Fibroblast of lung (primary cell): ENCODE measurements at places on chromosomes 6 and 20. TPM values are rescaled to one million over a fixed set of nuclear protein-coding genes. Genes with fewer than 3 reads are reported as not detected.

- DNase-seq, result no peak
Observed at GRCh38 chr6:118419448-118420394, 128.4 kb upstream of the PLN start.

CGAS gene
- total RNA-seq, result 5.0 and 5.9 TPM in 2 replicates

TNNC2 gene
- 1.3 and 1.8 TPM in 2 replicates for total RNA-seq

GRCh38 chr20:15655295-15655874 lies 917.9 kb downstream of the KIF16B start:
- DNase-seq, result no peak

CYP39A1 gene
- 3.6 and 3.8 TPM in 2 replicates for total RNA-seq

GRCh38 chr6:63963769-63964315 lies 328.2 kb downstream of the PHF3 start:
- DNase-seq, result no peak

GABRR2 gene
- total RNA-seq, result 0.17 and 0.26 TPM in 2 replicates

GRCh38 chr6:88629838-88630494 lies 333.5 kb downstream of the RNGTT start:
- peak; percentile 6 for DNase-seq

- no peak for DNase-seq
Observed at GRCh38 chr6:80956898-80957297, 795.6 kb downstream of the TENT5A start.

- peak; percentile 71 for DNase-seq
Observed at GRCh38 chr20:38460040-38460623, 12.5 kb upstream of the RALGAPB start.

COL19A1 gene
- under 0.01 TPM in 1 of 2 replicates, not detected in the other for total RNA-seq

TOX2 gene
- total RNA-seq, result 4.4 and 5.9 TPM in 2 replicates

GRCh38 chr20:63281742-63282665 lies 9.4 kb downstream of the ARFGAP1 start:
- no peak for DNase-seq

GRCh38 chr20:32524829-32525501 lies 60.2 kb downstream of the NOL4L start:
- no peak for DNase-seq

- DNase-seq, result peak; percentile 80
Observed at GRCh38 chr6:131101911-131102680, 33.2 kb upstream of the AKAP7 start.

DNA sequence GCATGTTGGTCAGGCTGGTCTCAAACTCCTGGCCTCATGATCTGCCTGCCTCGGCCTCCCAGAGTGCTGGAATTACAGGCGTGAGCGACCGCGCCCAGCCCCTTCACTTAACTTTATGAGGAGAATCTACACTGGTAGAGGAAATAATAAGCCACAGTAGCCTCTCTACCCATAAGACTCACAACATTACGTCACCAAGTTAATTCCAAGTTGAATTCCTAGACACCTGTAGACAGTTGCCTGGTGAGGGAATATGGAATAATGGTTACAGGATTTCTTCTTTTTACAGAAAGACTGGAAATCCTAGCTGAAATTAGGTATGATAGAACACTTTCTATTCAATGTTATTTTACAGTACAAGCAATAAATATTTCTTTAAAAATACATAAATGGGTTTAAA lies 854.5 kb upstream of the EYS start:
- no peak for DNase-seq

ZGPAT gene
- 10.7 and 11.0 TPM in 2 replicates for total RNA-seq

- peak; percentile 98 for DNase-seq
Observed at GRCh38 chr20:19786311-19786710, 28.3 kb downstream of the RIN2 start.

DNA sequence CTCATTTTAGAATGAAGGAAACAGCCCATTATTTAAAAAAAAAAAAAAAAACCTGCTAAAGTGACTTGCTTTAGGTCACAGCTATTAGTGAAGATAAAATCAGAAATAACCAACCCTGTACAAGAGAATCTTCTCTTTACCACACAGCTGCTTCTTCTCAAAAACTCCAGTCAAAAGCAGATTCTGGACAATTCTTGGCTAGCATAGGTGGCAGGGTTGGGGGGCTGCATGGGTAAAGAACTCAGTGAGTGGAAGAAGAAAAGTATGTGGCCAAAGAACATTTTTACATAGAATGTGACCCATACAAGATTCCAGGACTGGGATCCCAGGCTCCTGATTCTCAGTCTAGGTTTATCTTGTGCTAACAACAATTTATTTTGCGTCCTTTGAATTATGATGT lies 9.4 kb upstream of the FRK start:
- DNase-seq, result no peak

GRCh38 chr6:150830439-150831165 lies 34.9 kb upstream of the MTHFD1L start:
- no peak for DNase-seq

DNA sequence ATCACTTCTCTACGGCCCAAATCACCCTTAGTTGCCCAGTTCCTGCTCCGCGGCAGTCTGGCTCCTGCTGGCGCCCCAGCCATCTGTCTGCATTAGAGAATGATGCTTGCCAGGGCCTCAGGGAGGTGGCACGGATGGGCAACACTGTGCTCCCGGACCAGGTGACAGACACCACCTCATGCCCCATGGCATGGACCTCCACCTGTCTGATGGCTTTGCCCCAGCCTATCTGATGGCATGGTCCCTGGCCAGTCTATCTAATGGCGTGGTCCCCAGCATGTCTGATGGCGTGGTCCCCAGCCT lies 18.8 kb upstream of the MRGBP start:
- no peak for DNase-seq

GRCh38 chr6:163413345-163414116 lies 987 bp upstream of the QKI start:
- peak; percentile 87 for DNase-seq

DNA sequence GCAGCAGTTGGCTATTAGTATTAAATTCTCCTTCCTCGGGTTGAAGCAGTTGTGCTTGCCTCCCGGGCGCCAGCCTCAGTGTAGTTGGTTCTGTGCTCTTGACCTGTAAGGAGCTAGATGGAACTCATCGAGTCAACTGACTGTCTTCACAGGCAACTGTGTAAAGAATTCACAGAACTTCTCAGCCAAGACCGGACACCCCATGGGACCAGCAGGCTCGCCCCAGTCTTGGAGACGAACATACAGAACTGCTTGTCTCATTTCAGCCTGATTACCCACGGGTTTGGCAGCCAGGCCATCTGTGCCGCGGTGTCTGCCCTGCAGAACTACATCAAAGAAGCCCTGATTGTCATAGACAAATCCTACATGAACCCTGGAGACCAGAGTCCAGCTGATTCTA lies 8.5 kb downstream of the TFAP2C start:
- DNase-seq, result no peak

PCIF1 gene
- total RNA-seq, result 6.7 and 9.9 TPM in 2 replicates

- DNase-seq, result no peak
Observed at GRCh38 chr6:112286010-112286409, 31.6 kb upstream of the LAMA4 start.

DNA sequence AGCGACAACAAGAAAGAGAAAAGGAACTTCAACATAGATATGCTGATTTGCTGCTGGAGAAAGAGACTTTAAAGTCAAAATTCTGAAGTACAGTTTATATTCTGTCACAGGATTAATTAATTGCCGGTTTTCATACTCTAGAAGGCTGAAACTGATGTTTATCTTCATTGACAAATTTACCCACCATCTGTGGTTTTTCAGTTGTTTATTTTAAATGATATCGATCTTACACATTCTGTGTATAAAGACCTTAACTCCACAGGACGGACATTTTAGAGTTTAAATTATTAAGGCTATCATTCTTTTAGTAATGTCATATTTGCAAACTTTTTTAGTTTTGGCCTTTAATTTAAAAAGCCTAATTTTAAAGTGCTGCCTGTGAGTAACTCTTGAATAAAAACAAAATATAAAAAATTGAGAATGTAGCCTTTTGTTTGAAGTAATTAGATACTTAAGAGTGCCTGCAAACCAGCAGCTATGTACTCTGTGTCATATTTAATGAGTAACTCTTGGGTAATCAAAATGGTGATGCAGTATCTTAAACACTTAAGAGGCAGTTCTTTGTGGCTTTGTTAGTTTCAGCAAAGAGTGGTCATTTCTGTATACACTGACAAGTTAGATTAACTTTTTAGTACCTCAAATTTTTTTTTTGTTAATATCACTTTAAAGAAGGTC lies 59.3 kb downstream of the CDC5L start:
- DNase-seq, result peak; percentile 94

DNA sequence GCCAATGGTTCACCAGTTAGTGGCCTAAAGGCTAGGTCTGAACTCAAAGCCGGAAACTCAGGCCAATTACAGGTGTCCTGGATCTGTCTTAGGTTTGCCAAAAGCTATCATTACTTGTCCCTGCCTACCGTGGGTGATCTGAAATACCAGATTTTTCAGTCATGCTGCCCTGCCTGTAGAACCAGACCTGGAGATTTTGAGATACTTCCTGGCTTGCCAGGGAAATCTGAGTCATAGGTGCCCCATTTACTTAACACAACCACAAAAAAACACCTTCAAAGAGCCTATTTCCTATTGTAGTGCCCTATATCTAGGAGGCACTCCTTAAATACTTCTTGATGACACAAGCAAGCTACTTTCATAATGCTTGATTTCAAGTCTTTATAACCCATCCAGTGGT lies 13.9 kb upstream of the RANBP9 start:
- DNase-seq, result no peak

- DNase-seq, result no peak
Observed at GRCh38 chr6:123016431-123017103, 20.5 kb downstream of the CLVS2 start.

EPHA7 gene
- total RNA-seq, result under 0.01 TPM in 1 of 2 replicates, not detected in the other

- DNase-seq, result no peak
Observed at GRCh38 chr6:31587791-31588777, 2.0 kb downstream of the LST1 start.

DNA sequence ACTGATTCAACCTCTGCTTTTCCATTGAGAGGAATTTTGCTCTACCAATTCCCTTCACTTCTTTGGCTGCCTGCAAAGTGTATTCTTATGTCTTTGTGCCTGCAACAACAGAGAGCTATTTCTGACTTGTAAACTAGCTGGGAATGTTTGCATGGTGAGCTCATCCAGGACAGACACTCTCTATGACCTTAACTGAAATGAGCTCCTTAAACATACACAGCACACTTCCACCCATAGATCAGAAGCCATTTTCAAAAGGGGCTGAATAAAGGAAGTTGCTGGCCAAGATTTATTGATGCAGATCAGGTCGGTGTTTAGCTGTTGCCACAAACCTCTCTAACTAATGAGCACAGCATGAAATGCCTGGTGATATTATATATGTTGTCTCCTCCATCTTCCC lies 377.7 kb downstream of the BTBD9 start:
- peak; percentile 74 for DNase-seq

- DNase-seq, result peak; percentile 88
Observed at GRCh38 chr6:328136-328670, 35.9 kb downstream of the DUSP22 start.

GJA10 gene
- not detected in 2 replicates for total RNA-seq

GRCh38 chr20:42338294-42339201 lies 720.4 kb upstream of the CHD6 start:
- DNase-seq, result no peak

DNA sequence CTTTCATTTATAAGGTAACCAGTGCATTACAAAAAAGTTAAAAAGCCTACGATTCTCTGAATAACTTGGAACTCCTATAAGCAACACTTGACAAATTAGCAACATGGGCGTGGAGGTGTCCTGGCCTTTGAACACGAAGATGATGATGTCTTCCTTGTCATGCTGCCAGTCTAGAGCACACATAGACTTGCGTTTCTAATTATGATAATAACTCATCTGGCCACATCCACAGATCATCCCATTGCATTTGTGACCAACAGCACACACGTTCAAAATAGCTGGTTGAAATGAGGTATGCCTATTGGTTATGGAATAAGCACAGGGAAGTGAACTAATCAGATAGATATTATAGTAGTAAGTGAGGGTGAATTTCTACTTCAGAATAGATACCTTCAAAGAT lies 608.9 kb downstream of the PRKN start:
- no peak for DNase-seq

GRCh38 chr6:24157886-24158285 lies 31.9 kb downstream of the NRSN1 start:
- no peak for DNase-seq

CNKSR3 gene
- total RNA-seq, result 3.9 and 14.0 TPM in 2 replicates

DNA sequence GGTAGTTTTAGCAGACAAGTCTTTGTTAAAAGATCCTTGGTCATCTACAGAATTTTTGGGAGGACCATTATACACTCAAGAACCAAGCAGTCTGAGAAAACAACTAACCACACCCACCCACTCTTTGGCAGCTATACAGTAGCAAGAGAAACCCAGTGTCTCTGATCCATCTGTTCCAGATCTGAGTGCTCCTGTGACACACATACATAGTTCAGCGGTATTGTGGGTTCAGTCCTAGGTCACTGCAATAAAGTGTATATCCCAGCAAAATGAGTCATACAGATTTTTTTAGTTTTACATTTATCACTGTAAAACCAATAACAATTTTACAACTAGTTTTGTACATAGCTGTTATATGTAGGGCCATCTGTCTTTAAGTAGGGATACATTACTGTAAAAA lies 47.4 kb upstream of the PAK5 start:
- peak; percentile 61 for DNase-seq

DNA sequence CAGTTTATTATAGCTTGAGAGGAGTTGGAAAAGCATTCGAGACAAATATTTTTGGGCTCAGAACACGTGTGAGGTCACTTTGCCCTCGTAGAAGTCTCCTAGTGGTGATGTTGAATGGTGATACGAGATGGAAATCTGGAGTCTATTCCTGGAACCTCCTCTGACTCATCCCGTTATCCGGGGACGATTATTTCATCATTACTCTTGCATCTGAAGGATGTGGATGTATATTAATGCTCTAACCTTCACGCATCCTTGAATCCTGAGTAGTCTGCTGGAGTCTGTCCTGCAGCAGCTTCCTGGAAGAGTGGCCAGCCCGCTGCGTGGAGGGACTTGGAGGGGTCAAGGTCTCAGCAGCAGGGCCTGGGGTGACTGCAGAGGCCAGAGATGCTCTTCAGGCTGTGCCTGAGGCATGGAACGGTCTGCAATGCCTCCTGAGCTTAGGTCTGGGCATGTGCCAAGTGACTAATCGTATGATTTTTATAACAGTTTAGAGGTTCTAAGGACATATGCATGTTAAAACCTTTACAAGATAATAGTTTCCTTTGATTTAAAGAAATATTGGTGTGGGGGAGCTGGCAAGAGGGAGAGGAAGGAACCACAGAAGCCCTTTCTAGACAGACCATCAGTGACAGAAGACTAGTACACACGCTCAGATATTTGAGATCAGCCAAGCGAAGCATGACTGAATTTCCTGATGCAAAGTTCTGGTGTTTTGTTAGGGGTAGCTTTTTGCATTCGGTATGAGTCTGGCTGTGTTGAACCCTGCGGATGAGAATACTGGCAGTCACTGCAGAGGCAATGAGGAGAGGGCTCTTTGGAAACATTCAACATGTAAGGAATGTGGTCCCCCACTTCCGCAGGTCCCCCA lies 400.2 kb downstream of the QKI start:
- peak; percentile 87 for DNase-seq
